ENCODE measurements at places on chromosomes 11 and 22. TPM values are rescaled to one million over a fixed set of nuclear protein-coding genes. Genes with fewer than 3 reads are reported as not detected.

The KDM4E gene
- 0.09 TPM for total RNA-seq

The CYTH4 gene
- 69.7 TPM for total RNA-seq

The GRM5 gene
- total RNA-seq: not detected

The L3MBTL2 gene
- total RNA-seq: 30.5 TPM

The KCNK4 gene
- total RNA-seq: 0.23 TPM

The ARSA gene
- total RNA-seq: 24.7 TPM

The GPHA2 gene
- total RNA-seq: not detected

The PKNOX2 gene
- 0.08 TPM for total RNA-seq

The PNPLA2 gene
- 24.5 TPM for total RNA-seq

The CD248 gene
- 0.31 TPM for total RNA-seq

The CDKN1C gene
- 1.5 TPM for total RNA-seq

The BTG4 gene
- not detected for total RNA-seq

The CALCA gene
- not detected for total RNA-seq

GRCh38 chr22:33180356-33180755, 122.2 kb upstream of the SYN3 start:
- DNase-seq: no peak

DNA sequence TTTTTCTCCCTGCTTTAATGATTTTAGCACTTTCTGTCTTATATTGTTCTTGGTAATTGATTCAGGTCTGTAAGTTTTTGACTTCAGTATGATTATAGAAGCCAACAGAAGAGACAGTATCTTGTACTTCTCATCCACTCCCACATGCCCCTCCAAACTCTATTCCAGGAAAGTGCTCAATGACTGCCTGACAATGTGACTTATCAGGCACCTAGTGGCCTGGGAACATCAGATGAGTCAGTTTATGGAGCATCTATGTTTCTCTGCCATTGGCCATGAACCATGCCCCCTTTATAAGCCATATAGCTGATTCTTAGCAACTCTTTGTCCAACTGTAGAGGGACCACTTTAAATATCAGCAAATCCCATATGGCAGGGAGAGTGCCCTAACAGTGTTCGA, 179.2 kb upstream of the MTMR2 start:
- DNase-seq: no peak

GRCh38 chr11:116240710-116241109, 532.1 kb downstream of the BUD13 start:
- no peak for DNase-seq

GRCh38 chr11:126660761-126661425, 305.4 kb downstream of the ST3GAL4 start:
- DNase-seq: no peak

DNA sequence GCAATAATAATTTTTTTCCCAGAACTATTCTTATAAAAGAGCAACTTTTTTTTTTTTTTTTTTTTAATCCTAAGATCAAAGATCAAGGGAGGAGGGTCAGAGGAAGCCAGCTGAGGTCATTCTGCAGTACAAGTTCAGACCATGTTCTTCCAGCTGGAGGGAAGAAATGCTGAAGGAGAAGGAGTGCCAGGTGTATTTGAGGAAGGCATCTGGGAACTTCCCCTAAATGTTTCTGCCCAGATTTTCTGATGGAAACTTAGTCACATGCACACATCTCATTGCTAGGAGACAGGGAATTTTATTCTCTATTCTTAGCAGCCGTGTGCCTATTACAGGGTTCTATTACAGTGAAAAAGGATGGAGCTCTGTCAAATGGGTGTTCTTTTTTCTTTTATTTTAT, 208.4 kb downstream of the ARHGAP42 start:
- no peak for DNase-seq

DNA sequence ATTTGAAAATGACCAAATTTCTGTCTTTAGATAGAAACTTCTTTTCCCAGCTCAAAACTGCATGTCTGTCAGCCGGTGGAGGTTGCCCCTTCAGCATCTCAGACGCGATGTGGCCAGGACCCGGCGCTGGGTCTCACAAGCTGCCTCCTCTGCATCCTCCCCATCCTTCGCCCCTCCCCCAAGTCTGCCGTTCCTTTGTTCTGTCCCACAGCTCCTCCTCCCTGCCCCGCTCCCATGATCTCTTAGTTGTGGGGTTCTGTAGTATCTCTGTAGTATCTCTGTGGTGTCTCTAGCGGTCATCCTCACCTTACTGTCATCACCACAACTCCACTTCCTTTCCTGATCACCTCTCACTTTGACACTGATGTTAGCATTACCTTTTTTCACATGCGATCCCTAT, 49.9 kb downstream of the TRAF6 start:
- no peak for DNase-seq

GRCh38 chr11:57493507-57494503, 21.7 kb downstream of the SLC43A1 start:
- DNase-seq: peak; percentile 80

- no peak for DNase-seq
Observed at GRCh38 chr11:64885367-64886286, 7.2 kb upstream of the EHD1 start.

- DNase-seq: no peak
Observed at GRCh38 chr11:9092072-9092471, 673 bp upstream of the SCUBE2 start.

GRCh38 chr22:40206561-40206960, 28.8 kb downstream of the TNRC6B start:
- no peak for DNase-seq

DNA sequence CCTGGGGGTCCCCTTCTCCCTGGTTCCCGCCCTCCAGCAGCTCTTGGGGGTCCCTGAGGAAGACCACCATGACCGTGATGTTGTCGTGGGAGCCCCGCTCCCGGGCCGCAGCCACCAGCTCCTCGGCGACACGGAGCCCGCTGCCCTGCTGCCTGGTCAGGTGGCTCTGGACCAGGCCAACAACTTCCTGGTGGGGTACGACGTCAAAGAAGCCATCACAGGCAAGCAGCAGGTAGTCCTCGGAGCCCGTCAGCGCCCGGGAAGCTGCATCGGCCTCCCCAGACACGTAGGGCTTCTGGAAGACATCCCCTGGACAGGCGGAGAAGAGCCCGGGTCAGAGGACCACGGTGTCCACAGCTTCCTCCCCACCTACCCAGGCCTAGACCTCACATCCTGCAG, 29.5 kb downstream of the PPM1F start:
- DNase-seq: no peak

DNA sequence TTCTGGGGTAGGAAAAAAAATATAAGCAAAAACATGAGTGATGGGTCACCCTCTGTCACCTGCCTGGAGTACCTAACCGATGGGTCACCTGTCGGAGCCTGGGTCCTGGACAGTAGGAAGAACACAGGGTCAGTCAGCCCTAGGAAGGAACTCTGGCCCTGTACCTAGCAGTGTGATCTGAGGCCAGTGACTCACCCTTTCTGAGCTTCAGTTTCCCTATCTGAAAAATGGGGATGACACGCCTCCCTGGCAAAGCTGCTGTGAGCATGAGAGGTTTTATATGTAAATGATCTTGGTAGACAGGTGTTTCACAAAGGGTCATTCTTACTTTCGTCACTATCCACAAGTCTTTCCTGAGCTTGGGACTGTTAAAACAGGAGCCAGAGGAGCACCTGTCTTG, 182.0 kb downstream of the ST3GAL4 start:
- no peak for DNase-seq

DNA sequence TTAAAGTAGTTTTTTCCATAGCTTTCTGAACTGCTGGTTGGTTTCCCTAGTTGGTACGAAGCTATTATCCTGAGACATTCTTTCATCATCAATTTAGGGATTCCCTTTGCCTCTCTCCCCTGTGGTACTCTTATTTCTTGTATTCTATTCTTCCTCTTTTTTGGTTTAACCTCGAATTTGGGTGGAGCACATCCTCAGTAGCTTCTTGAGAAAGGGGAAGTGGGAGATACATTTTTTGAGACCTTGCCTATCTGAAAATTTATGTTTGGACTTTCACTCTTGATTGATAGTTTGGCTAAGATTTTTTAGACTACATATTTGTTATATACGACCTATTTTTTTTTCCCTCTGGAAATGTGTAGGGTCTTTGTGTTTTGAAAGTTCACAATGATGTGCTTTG, 121.7 kb upstream of the ZBED5 start:
- no peak for DNase-seq

GRCh38 chr11:57638811-57639320, 10.8 kb downstream of the YPEL4 start:
- no peak for DNase-seq

GRCh38 chr22:17536269-17536668, 27.0 kb upstream of the SLC25A18 start:
- DNase-seq: no peak

GRCh38 chr22:42889304-42889703, 32.2 kb upstream of the ARFGAP3 start:
- DNase-seq: no peak

GRCh38 chr11:120546312-120547205, 35.0 kb downstream of the GRIK4 start:
- no peak for DNase-seq

DNA sequence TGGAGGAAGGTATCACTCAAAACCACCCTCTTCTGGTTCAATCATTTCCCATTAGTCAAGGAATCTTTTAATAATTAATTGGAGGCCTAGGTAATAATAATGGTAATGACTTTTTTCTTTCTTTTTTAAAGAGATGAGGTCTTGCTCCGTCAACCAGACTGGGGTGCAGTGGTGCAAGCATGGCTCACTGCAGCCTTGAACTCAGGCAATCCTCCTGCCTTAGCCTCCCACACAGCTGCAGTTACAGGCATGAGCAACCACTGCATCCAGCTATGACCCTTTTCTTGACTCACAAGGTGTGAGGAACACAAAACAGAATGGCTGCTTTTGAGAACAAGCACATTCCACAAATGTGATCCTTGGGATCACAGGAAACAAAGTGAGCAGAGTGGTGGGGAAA, 3.6 kb downstream of the POLDIP3 start:
- DNase-seq: no peak

GRCh38 chr11:65911682-65912568, 6.9 kb downstream of the C11orf68 start:
- no peak for DNase-seq

- DNase-seq: no peak
Observed at GRCh38 chr22:31230871-31231621, 18.9 kb downstream of the LIMK2 start.

DNA sequence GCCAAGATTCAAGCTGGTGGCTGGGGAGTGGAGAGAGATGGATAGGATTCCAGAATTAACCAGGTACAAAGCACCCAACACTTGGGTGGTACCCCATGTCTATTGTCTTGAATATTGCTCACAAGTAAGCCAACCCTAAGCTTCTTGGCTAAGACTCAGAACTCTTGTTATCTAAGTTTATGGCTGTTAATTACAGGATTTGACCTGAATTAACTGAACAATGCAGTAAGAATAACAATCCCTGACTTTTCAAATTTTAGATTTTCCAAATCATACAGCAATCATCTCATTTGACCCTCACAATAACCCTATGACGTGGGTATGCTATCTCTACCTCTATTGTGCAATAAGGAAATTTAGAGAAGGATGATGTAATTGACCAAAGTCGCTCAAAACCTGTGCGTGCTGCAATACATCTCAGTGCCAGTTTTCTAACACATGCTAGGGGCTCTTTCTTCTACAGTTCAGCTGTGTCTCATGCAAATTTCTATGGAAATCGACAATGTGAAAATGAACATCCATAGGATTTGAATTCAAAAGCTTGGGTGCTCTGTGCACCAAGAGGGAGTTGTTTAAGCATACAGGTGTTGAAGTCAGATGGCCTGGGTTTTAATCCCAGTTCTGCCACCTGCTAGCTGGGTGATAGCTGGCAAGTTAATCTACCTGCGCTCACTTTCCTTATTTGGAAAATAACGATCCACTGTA, 40.1 kb upstream of the APLNR start:
- DNase-seq: no peak

- no peak for DNase-seq
Observed at GRCh38 chr11:121892131-121892681, 223.8 kb downstream of the BLID start.

GRCh38 chr11:3146612-3147256, 18.4 kb downstream of the OSBPL5 start:
- DNase-seq: no peak

GRCh38 chr11:114440121-114440860, 1.0 kb downstream of the REXO2 start:
- no peak for DNase-seq

DNA sequence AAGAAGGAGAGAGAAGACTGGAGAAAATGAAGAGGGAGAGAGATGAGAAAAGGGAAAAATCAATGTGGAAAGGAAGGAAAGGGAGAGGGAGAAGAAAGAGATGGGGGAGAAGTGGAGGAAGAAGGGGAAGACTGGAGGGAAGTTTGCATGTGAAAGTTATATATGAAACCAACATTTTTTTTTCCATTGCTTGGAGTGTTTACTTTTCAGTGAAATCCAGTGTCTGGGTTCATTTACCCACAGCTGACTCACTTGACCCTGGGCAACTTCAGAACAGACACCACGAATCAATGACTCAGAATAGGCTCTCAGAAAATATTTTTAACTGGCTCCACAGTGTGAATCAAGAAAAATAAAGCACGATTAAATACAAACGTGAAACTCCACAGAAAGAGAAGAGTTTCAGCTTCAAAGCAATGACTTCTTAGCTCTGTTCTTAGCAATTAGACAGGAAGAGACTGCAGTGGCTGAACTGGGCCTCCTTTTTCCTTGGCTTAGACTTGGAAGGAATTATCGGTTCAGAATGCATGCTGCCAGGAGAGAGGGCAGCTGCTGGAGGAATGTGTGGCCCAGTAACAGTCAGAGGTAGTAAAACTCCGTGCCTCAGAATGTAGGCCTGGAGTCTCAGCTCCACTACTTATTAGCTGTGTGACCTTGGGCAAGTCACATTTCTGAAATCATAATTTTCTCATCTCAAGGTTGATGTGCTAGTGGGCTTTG, 237.5 kb downstream of the MIAT start:
- no peak for DNase-seq

DNA sequence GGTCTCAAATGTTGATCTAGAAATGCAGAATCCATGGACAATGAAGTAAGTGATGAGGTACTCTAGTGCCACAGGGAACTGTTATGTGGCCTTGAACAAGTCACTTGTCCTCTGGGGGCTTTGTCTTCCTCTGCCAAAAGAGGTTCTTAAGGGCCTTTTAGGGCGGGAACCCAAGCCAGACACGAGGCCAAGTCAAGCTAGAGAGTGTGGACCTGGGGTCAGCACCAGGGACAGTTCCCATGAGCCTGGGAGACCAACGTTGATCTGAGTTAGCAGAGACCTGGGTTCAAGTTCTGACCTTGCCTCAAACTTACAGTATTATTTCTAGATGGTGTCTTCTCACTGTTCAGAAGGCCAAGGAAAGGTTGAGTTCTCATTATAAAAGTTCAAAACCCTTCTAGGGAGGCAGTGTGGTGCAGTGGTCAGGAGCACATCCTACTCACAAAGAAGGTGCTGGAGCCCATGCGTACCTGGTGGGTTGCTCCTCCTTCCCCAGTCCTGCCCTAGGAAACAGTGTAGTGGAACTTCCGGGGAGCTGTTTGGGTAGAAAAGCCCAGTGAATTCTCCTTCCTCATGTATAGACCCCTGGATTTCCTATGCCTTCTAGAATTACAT, 121.5 kb downstream of the CHST1 start:
- DNase-seq: no peak

DNA sequence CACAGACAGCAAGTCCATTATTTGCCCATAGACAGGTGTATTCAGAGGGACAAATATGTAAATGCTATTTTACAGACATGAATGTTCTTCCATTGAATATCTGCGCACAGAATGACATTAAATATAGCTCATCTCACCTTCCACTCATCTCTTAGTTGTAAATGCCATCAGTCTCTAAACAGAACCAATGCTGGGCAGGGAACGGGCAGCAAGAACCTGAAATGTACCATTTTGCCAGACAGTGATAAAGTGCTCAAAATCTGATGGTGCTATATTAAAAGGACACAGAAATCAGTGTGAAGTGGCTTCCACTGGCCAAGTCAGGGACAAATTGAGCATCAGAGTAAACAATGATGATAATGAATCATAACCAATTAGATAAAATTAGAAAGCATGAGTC, 10.0 kb upstream of the OR8B4 start:
- DNase-seq: no peak

All from activated naive CD4-positive, alpha-beta T cell treated with anti-CD3 and anti-CD28 coated beads, Interleukin-2, amount 50 U/mL, for 72 hours (primary cell).